Stimulated activated CD8-positive, alpha-beta memory T cell treated with anti-CD3 and anti-CD28 coated beads, Interleukin-7, amount 100 ng/mL, for 4 hours (primary cell): ENCODE measurements at places on chromosomes 12 and 14.
A peak's percentile ranks its signal among the peaks of the same experiment; 100 is the strongest.

- no peak for DNase-seq
Observed at GRCh38 chr14:93941293-93941910, 14.3 kb downstream of the FAM181A start.

DNA sequence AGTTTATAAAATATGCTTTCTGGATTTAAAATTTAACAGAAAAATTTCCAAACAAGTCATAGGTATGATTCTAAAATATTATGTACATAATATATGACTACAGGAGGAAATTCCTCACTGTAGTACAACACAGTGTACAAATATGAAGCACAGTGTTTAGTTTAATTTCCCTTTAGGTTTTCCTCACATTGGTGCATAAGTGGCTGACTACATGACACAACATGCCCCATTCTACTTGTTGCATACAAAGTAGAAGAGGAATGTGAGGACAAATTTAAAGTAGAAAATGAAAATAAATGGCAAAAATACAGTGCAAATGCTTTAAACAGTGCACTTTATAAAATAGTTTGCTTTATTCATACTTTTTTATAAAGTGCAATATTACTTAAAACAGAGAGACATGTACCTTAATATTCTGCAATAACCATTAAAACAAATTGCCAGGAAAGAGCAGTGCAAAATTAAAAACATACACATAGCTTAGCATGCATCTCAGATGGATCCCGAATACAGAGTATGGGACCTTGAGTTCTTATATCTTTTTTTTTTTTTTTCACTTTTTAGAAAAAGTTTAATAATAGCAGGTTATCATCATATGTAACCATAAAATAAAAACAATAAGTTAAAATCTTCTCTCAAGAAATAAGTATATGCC, 54.8 kb upstream of the TTC7B start:
- DNase-seq, result no peak

DNA sequence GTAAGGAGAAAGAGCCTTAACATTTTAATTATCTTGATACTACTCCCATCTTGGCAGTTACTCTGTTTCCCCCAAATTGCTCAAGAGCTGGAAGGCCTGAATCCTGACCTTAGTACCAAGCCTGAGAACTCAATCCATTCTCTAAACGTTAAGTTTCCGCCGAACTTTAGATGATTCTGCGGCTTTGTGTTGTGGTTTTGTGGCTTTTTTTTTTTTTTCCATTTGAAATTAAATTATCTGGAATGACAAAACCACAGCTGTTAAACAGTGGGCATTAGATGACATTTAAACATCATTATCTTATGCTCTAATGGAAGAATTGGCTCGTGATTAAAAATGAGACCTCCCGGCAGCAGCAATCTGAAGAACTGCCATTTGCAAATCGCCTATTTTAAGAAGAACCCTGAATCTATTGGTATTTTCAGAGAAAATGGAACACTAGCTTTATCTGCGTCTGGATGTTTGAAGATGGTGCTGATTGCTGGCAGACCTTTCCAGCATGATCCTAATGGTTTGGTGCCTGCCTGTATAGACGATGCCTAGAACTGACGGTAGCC, 38.4 kb downstream of the TMEM132C start:
- DNase-seq, result no peak

- DNase-seq, result no peak
Observed at GRCh38 chr12:25121110-25121509, 73.8 kb downstream of the DNAI7 start.

- no peak for DNase-seq
Observed at GRCh38 chr14:68463705-68464374, 329.0 kb downstream of the ZFP36L1 start.

- peak; percentile 48 for DNase-seq
Observed at GRCh38 chr14:104708606-104709268, 15.3 kb upstream of the ADSS1 start.

DNA sequence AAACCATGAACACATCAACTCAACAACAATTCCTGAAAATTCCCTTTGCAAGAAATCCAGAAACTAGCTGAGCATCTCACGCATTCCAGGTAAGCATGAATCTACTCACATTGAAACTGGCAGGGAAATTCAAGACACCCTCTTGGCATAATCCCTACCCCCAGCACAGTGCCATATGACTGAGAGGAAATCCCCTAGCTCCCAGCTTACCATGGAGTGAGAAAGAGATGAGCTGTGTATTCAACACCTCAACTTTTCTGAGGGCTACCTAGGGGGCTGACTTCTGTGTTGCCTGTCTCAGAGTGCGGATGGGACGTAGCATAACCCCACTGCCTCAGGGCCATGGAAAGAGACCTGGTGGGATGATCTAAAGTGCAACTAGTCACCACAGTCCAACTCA, 37.7 kb upstream of the GPR132 start:
- no peak for DNase-seq

- DNase-seq, result no peak
Observed at GRCh38 chr12:92278378-92278828, 132.8 kb upstream of the BTG1 start.

DNA sequence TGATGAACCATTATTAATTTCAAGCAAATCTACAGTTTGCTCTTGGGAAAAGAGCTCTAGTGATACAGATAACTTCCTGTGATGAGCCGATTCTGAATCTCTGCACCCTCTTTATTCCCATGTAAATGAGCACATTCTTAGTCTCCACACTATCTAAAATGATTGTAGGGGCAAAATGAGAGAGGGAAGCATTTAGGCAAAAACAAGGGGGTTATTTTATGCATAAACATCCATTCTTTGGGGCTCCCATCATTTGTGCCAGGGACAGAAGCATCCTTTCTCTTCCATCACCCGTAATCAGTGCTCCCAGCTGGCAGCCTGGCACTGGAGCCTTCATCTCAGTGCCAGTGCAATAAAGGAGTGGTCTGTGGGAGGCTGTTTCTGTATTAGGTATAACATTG, 1.7 kb upstream of the GPD1 start:
- DNase-seq, result no peak

- DNase-seq, result no peak
Observed at GRCh38 chr12:82479511-82479910, 121.2 kb downstream of the METTL25 start.

GRCh38 chr14:68098834-68099233, 279.3 kb downstream of the RAD51B start:
- no peak for DNase-seq

DNA sequence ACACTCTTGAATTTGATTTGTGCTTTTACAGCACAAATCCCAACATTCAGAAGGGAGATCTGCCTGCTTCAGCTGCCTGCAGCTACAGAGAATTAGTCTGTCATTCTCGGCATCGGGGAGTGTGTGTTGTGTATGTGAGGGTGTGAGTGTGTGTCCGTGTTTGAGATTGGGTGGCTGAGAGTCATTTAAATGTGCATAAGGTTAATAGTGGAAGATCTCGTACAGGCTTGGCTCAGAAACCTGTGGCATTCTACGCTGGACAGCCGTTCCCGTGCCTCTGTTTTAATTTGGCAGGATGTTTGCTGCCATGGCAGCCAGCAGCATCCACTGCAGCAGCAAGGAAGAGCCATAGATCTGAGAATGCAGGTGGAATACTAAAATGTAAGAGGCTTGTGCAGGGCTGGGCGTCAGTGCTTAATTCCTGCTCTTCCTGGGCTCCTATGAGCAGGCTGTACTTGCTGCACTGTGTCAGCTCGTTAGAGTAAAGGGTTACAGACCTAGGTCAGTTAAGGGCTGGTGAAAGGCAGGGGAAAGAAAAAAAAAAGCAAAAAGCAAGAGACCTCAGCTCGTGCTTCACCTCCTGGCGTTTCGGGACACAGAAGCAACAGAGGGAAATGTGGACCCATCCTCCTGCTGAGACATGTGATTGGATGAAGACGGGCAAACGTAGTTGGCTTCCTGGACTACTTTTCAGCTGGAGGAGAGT, 205.4 kb downstream of the NAV3 start:
- no peak for DNase-seq

DNA sequence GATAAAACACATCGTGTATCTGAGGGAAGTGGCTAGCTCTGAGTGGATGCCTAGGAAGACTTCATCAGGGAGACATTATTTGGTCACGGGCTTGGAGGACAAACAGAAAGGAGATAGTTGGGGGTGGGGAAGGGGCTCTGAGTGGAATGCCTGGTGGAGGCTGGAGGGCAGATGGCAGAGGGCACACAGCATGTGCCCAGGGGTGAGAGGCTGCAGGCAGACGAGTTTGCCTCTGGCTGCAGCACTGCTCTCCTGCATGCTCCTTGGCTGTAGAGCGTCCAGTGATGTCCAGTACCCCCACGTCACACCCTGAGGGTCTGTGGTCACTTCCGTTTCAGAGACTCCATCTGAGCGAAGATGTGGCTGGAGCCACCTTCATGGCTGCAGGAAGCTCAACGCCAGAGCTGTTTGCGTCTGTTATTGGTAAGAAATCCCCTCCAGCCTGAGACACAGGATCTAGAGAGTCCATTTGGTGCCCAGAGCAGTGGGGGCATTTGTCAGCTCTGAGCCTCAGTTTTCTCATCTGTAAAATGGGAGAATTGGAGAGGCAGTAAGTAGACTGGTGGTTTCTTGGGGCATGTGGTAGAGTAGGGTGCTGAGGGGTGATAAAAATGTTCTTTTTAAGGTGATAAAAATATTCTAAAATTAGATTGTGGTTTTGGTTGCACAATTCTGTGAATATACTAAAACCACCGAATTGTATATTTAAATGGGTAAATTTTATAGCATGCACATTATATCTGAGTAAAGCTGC, 71.7 kb upstream of the RIN3 start:
- no peak for DNase-seq

GRCh38 chr14:92692822-92693226, 55.6 kb downstream of the LGMN start:
- DNase-seq, result no peak

GRCh38 chr14:64212666-64213065, 81.5 kb downstream of the ESR2 start:
- DNase-seq, result no peak

GRCh38 chr14:58671436-58671835, 33.7 kb downstream of the DACT1 start:
- no peak for DNase-seq

GRCh38 chr14:105073720-105074600, 8.7 kb upstream of the GPR132 start:
- no peak for DNase-seq

DNA sequence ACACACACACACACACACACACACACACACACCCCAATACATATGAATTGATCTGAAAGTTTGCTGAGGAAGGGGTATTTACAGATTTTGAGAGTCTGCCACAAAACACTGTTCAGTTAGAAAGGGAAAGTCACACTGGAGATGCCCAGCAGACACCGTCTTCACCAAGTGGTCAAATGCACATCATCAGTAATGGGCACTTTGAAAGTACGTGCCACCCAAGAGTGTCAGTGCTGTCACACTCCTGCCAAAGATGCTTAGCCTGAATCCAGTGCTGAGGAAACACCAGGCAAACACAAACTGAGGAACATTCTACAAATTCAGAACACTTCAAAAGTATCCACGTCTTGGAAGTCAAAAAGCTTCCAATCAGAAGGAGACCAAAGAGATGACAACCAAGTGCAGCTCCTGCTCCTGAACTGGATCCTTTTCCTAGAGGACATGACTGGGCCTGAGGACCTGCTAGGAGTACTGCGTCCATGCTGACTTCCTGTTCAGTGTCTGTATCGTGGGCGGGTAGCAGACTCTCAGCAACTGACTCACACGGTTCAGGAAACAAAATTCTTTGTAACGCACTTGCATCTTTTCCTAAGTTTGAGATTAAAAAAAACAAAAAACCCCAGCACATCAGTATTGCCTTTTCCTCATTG, 18.6 kb downstream of the PSMC1 start:
- peak; percentile 12 for DNase-seq

DNA sequence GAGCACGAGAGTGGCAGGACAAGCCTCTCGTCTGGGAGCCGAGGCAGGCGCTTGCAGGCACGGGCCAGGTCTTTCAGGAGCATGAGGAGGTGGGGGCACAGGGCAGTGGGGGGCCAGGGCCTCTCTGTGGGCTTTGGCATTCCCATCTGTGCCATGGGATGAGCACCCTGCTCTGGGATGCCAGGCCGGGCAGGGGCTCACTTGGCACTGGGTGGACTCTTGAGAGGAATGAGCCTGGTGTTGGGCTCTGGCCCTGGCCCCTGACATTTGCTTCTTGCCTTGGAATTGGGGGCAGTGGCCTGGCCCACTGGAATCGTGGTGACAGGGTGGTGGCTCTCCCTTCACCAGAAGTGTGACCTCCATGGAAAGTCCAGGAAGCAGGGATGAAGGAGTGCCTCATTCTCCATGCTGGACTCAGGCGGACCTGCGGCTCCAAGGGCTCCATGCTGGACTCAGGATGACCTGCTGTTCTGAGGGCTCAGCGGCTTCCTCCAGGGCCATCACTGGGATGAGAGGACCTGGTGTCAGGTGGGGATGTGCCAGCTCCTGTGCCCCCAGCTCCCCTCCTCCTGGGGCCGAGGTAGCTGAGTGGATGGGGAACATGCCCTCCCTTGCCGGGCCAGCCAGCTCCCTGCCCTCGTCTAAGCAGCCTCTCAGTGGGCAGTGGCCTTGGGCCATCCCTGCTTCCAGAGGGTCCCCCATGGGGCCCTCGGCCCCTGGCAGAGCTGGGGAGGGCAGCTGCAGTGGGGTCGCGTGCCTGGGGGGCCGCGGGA, 220.3 kb downstream of the KIF26A start:
- DNase-seq, result no peak

GRCh38 chr14:35471803-35472202, 62.2 kb upstream of the INSM2 start:
- no peak for DNase-seq

- no peak for DNase-seq
Observed at GRCh38 chr14:91366749-91367148, 50.9 kb downstream of the CCDC88C start.

GRCh38 chr12:62192903-62193250, 67.3 kb upstream of the USP15 start:
- DNase-seq, result no peak

DNA sequence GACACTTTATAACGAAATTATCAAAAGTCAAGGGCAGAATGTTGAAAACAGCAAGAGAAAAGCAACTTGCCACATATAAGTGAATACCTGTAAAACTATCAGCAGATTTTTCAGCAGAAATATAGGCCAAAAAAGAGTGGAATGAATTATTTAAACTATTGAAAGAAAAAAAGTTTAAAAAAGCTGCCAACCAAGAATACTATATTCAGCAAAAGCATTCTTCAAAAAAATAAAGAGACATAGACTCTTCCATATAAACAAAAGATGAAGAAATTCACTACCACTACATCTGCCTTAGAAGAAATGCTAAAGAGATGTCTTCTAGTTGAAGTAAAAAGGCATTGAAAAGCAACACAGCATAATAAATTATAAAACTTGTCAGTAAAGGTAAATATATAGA, 80.6 kb upstream of the CPNE8 start:
- no peak for DNase-seq

GRCh38 chr14:73526036-73526984, 10.6 kb upstream of the ACOT1 start:
- DNase-seq, result no peak
